Neuronal stem cell (in vitro differentiated cells): ENCODE measurements at places on chromosomes 3 and 15.

- H3K36me3 ChIP-seq, result peaks cover 67% of the 10 kb centered on the region
- no peaks in the 10 kb centered on the region for H3K27me3 ChIP-seq
- no peak for DNase-seq
- H3K27ac ChIP-seq, result no peak overlapping the region
- no peaks in the 10 kb centered on the region for H3K4me1 ChIP-seq
Measured at GRCh38 chr15:80979538-80980200, 9.9 kb downstream of the MESD start.

DNA sequence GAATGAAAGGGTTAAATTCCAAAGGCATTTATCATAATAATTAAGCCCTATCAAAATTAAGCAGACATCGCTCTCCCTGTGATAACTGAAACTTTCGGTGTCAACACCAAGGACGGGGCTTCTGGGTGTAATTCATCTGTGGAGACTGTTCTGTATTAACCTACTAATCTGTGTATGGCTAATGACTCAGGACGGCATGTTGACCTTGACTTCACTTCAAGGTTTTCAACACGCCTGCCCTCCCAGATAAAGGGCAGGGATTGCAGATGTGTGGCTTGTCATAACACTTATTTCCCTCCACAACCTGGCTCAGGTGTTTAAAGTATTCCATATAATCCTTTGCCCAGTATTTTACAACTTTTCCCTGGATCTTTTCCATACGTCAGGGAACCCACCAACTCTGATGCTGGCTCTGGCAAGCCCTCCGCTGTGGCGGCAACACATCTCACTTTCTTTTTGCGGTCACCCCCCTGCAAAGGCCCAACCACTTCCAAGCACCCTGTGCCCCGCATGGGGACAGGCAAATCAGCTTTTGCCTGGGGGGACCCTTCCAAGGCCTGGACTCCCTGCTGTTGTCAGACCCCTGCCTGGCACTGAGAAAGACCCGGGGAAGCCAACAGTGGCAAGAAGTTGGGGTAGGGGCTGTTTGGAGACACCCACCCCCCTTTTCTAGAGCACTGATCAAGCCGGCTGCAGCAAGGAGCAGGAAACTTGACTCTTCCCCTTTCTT lies 93.2 kb upstream of the MEF2A start:
- H3K36me3 ChIP-seq, result no peaks in the 10 kb centered on the region
- H3K4me1 ChIP-seq, result peaks cover 3% of the 10 kb centered on the region

DNA sequence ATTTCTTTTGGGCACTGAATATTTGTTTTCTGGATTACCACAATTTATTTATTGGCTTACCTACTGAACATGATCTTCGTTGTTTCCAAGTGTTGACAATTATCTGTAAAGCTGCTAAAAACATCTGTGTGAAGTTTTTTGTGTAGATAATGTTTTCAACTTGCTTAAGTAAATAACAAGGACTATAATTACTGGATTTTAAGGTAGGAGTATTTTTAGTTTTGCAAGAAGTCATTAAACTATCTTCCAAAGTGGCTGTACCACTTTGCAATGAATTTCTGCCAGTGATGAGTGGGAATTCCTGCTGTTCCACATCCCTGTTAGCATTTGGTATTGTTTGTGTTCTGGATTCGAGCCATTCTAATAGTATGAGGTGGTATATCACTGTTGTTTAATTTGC lies 702.2 kb downstream of the MECOM start:
- no peaks in the 10 kb centered on the region for H3K27me3 ChIP-seq
- no peak for DNase-seq
- no peak overlapping the region for H3K27ac ChIP-seq
- no peak overlapping the region for H3K4me3 ChIP-seq

DNA sequence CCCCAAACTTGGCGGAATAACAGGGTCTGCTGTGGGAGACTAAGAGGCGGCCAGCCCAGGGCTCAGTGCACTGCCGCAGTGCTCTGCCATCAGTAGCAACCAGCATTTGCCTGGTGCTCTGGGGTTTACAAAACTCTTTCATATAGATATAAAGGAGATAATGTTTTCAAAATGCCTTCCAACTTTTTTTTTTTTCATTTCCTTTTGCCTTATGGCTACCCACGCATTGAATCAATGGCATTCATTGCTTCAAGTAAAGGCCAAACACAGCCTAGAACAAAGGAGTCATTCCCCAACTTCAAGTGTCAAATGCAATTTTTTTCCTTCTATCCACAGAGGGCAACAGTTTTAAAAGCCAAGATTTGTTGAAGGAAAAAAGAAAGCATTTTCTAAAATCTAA lies 11.6 kb upstream of the SLC24A5 start:
- peaks cover 9% of the 10 kb centered on the region for H3K27me3 ChIP-seq
- no peak overlapping the region for H3K4me3 ChIP-seq
- H3K27ac ChIP-seq, result no peak overlapping the region
- H3K36me3 ChIP-seq, result no peaks in the 10 kb centered on the region
- no peak for DNase-seq
- H3K4me1 ChIP-seq, result no peaks in the 10 kb centered on the region

GRCh38 chr3:38265604-38266307 lies at the start of gene SLC22A13:
TSS of gene SLC22A13 (plus strand) at chr3:38265812. CDS start at chr3:38265861, 49 bp downstream.
- no peaks in the 10 kb centered on the region for H3K27me3 ChIP-seq
- H3K4me3 ChIP-seq, result no peak within 1 kb of the TSS
- no peak for DNase-seq
- peaks cover 10% of the 10 kb centered on the region for H3K4me1 ChIP-seq

GRCh38 chr3:27986234-27986879 lies 255.1 kb upstream of the CMC1 start:
- no peaks in the 10 kb centered on the region for H3K27me3 ChIP-seq
- no peak overlapping the region for H3K27ac ChIP-seq
- no peak overlapping the region for H3K4me3 ChIP-seq
- no peaks in the 10 kb centered on the region for H3K36me3 ChIP-seq

- H3K4me3 ChIP-seq, result no peak overlapping the region
- no peaks in the 10 kb centered on the region for H3K4me1 ChIP-seq
- DNase-seq, result no peak
- H3K36me3 ChIP-seq, result no peaks in the 10 kb centered on the region
Measured at GRCh38 chr3:54538346-54538745, 389.5 kb downstream of the LRTM1 start.

DNA sequence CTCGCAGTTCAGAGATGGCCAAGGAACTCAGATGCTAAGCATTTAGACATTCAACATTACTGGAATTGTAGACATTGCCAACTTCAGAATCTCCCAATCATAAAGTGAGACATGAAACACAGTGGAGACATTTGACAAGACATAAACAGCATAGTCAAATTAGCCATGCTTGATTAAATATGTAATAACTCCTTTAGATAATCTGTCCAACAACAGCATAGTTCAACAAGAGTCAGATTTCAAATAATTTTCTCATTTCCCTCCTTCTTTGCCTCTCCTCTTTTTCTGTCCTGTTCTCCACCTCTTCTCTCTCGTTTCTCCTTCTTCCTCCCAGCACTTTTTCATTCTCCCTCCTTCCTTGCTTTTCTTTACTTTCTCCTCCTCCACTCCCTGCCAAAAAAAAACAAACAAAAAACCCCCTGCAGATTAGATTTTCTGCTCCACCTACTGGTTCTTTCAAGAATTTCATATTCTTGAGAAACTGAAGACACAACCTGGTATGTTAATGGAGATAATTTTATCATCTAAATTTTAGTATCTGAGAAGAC lies 20.2 kb downstream of the CPOX start:
- no peak overlapping the region for H3K27ac ChIP-seq
- H3K27me3 ChIP-seq, result no peaks in the 10 kb centered on the region
- H3K4me1 ChIP-seq, result no peaks in the 10 kb centered on the region
- no peak overlapping the region for H3K4me3 ChIP-seq

DNA sequence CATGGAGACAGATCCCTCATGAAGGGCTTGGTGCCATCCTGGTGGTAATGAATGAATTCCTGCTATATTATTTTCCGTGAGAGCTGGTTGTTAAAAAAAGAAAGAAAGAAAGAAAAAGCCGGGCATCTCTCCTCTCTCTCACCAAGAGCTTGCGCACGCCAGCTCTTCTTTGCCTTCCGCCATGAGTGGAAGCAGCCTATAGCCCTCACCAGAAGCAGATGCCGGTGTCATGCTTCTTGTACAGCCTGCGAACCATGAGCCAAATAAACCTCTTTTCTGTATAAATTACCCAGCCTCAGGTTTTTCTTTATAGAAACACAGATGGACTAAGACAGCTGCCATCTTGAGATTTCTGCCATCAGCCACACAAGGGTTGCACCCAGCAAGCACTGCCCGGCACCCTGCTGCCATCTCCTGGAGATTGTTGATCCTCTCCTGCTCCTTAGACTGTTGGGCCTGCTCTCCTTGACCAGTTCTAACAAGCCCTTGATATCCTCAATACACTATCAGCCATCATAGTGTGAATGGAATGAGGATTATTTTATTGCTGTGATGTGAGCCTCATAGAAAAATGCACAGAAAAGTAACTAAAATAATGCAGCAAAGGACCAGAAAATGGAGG lies 3.5 kb upstream of the AHSG start:
- DNase-seq, result no peak
- H3K4me1 ChIP-seq, result no peaks in the 10 kb centered on the region
- no peak overlapping the region for H3K27ac ChIP-seq
- H3K36me3 ChIP-seq, result no peaks in the 10 kb centered on the region
- H3K4me3 ChIP-seq, result no peak overlapping the region

DNA sequence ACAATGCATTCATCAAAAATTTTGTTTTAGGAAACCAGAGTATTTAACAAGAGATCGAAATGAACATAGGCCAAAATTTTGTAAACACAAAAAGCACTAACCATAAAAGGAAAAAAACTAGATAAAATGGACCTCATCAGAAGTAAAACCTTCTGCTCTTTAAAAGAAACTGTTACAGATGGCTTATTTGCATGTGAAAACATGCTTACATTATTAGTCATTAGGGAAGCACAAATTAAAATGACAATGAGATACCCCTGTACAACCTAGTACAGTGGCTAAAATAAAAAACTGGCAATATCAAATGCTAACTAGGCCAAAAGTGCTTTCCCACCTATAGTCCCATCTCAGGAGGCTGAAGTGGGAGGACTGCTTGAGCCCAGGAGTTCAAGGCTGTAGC lies 19.3 kb downstream of the UBR1 start:
- H3K4me3 ChIP-seq, result no peak overlapping the region
- no peaks in the 10 kb centered on the region for H3K36me3 ChIP-seq

DNA sequence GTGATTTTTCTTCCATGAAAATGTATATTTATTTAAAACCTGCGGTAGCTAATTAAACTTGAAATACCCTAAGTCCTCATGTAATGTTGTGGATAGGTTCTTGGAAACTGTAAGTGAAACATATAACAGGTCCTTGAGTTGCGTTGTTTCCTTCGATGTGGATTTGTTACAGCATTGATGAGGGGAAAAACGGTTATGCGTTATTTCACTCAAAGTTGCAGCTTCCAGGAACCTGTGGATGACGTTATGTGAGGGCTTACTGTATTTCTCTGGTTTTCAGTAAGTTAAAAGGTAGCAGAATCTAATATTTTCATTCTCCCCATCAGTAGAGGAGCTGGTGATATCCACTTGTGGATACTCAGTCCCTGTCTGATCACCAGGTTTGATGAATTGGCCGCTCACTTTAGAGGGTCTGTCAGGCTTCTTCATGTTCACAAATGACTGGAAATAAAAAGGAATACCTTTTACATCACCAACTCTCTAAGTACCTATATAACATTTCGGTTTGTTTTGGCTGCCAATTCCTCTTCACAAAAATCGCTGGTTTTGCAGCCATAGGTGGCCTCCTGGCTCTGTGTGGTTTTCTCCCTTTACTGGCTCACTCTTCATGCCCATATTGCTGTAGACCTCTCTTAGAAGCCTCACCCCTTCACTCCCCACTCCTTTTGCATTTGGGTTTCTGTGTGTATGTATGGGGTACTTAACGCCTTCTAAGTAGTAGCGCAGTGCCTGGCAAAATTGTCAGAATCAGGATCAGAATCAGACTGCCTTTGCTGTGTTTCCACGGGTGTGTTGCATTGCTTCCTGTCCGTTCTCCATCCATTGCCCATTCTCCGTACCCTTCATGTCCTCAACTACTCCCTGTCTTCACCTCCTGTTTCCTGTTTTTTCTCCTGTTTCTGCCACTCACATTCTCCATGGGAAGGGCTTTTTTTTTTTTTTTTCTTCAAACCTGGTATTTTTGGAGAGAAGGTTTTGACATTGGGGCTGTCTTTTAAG lies 112.6 kb downstream of the FNDC3B start:
- DNase-seq, result no peak
- no peak overlapping the region for H3K4me3 ChIP-seq
- H3K27ac ChIP-seq, result no peak overlapping the region
- H3K4me1 ChIP-seq, result peaks cover 21% of the 10 kb centered on the region
- no peaks in the 10 kb centered on the region for H3K36me3 ChIP-seq

DNA sequence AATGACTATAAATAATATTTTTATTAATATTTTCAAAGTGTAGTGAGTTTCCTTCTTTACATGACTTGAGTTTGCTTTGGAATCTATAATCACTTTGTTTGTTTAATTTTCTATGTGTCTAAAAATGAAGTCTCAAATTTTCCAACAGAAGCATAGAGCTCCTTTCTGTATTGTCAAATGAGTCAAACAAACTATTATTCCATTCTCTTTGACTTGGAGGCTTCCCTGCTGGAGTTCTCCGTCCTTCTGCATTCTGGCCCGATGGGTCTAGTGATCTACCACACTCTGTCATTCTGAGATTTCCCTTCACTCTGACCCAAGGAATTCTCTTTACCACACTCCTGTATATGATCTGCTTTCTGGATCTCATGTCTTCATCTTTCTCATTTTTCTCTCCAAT lies 30.1 kb downstream of the POLR2M start:
- no peak for DNase-seq
- H3K4me1 ChIP-seq, result no peaks in the 10 kb centered on the region
- no peaks in the 10 kb centered on the region for H3K27me3 ChIP-seq
- no peaks in the 10 kb centered on the region for H3K36me3 ChIP-seq

DNA sequence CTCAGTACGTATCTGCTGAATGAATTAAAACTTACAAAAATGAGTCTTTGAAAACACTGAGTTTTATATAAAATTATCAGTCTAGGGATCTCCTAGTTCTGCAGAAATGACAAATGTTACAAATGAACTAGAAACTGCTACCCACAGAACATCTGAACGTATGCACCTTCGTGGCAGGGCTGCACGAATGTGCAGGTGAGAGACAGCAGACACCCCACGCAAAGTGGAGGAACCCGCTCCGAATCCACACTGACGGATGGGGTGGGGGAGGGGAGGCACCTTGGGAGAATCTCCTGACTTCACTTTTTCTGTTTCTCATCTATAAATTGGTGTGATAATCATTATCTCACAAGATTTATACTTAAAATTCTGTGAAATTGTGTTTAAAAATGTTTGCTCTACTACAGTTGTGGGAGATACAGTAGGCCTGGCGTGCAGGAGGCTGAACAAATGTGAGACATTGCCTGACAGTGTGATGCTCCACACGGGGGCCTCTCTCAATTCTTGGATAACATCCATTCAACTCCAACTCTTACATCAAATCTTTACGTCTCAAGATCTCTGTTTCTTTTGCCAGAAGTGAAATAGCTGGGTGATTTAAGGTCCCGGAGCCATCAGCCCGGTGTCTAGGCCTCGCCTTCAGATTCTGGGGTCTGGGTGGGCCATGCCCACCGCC lies 86.9 kb downstream of the ATP10A start:
- H3K27me3 ChIP-seq, result no peaks in the 10 kb centered on the region
- H3K27ac ChIP-seq, result no peak overlapping the region
- no peak overlapping the region for H3K4me3 ChIP-seq
- peaks cover 15% of the 10 kb centered on the region for H3K4me1 ChIP-seq
- DNase-seq, result no peak
- H3K36me3 ChIP-seq, result no peaks in the 10 kb centered on the region
